Right renal pelvis (tissue), 4 donors: ENCODE measurements at places on chromosomes 5 and 9. TPM values are rescaled to one million over a fixed set of nuclear protein-coding genes. Genes with fewer than 3 reads are reported as not detected.

The IFNA6 gene
- polyA plus RNA-seq = not detected

The CRB2 gene
- polyA plus RNA-seq = 23.3 TPM

The ABLIM3 gene
- 0.94 TPM for polyA plus RNA-seq

The PCDHGA3 gene
- polyA plus RNA-seq = 4.2 TPM

The RNF208 gene
- 7.9 TPM for polyA plus RNA-seq

The CCL21 gene
- polyA plus RNA-seq = 11.7 TPM

The MELK gene
- polyA plus RNA-seq = 20.6 TPM

The ESM1 gene
- 14.3 TPM for polyA plus RNA-seq

The LEAP2 gene
- 3.2 TPM for polyA plus RNA-seq
